ENCODE measurements at places on chromosomes 5 and 9.

DNA sequence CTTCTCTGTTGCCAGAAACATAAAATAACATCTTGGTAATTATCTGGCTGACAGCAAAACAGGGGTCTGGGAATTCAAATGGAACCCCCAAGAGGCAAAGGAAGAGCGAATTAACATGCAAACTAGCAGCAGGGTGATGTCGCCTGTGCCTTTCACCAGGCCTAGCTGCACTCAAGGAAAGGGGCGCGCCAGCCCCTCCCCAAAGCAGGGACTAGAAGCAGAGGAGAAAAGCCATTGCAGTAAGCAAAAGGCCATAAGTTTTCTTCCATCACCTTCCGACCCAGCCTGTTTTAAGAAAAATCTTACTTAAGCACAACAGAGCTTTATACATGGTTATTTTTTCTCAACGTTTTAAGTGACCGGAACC, 539 bp downstream of the POC5 start:
- no peak for DNase-seq
- H3K4me3 ChIP-seq: peak overlapping the region; percentile 99
- peaks cover 15% of the 10 kb centered on the region for H3K27me3 ChIP-seq
- H3K36me3 ChIP-seq: peaks cover 25% of the 10 kb centered on the region
- H3K4me1 ChIP-seq: peaks cover 38% of the 10 kb centered on the region

- H3K4me1 ChIP-seq: no peaks in the 10 kb centered on the region
- no peaks in the 10 kb centered on the region for H3K36me3 ChIP-seq
- no peak overlapping the region for H3K4me3 ChIP-seq
These were observed 221.3 kb upstream of the FTMT start for GRCh38 chr5:121630402-121630801.

GRCh38 chr5:3787604-3788003, 192.0 kb downstream of the IRX1 start:
- H3K4me3 ChIP-seq: no peak overlapping the region
- DNase-seq: no peak
- H3K36me3 ChIP-seq: no peaks in the 10 kb centered on the region
- no peaks in the 10 kb centered on the region for H3K4me1 ChIP-seq
- H3K27ac ChIP-seq: no peak overlapping the region

DNA sequence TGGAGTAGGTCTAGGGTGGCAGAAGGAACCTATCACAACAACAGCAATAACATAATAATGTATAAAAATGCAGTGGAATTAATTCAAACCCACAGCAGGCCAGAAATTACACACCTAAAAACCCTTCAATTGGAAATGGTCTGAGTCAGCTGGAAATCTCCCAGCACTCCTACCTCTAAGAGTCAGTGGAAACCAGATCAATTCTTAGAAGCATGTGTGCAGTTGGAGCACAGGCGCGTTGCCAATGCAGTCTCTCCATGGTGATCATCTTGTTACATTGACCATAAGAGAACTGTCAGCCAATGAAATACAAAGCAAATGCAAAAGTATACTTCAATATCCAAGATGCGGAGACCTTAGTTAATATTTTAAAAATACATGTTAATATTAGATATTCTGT, 15.1 kb upstream of the CSNK1G3 start:
- no peak overlapping the region for H3K4me3 ChIP-seq
- no peaks in the 10 kb centered on the region for H3K36me3 ChIP-seq
- DNase-seq: no peak
- H3K27ac ChIP-seq: no peak overlapping the region

DNA sequence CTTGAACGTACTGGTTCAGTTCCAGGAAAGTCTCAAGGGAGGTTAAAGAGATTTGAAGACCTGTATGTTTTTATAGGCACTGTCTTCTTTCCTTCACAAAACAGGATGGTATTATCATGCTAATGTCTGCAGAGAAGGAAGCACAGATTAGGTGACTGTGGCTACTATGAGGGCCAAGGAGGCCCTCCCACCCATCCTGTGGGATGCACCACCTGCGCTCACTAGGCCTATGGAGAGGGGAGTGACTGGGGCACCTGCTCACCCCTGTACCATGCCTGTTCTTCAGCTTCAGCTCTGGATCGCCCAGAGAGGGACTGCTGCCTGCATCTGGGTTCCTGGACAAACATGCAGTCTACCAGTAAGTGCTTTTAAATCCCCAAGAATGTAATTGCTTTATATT, 469.4 kb downstream of the CCDC171 start:
- no peaks in the 10 kb centered on the region for H3K36me3 ChIP-seq
- no peaks in the 10 kb centered on the region for H3K27me3 ChIP-seq
- H3K4me3 ChIP-seq: no peak overlapping the region
- no peak overlapping the region for H3K27ac ChIP-seq
- H3K4me1 ChIP-seq: no peaks in the 10 kb centered on the region

GRCh38 chr5:138793575-138793974, 40.4 kb downstream of the CTNNA1 start:
- H3K4me3 ChIP-seq: no peak overlapping the region
- no peaks in the 10 kb centered on the region for H3K36me3 ChIP-seq
- peaks cover 58% of the 10 kb centered on the region for H3K27me3 ChIP-seq
- H3K27ac ChIP-seq: no peak overlapping the region
- H3K4me1 ChIP-seq: peaks cover 2% of the 10 kb centered on the region

GRCh38 chr9:36870960-36871359, 163.1 kb downstream of the PAX5 start:
- H3K27ac ChIP-seq: no peak overlapping the region
- DNase-seq: no peak
- peaks cover 43% of the 10 kb centered on the region for H3K27me3 ChIP-seq
- no peaks in the 10 kb centered on the region for H3K4me1 ChIP-seq

- no peak for DNase-seq
- H3K4me3 ChIP-seq: no peak overlapping the region
- H3K36me3 ChIP-seq: no peaks in the 10 kb centered on the region
- H3K4me1 ChIP-seq: no peaks in the 10 kb centered on the region
- no peak overlapping the region for H3K27ac ChIP-seq
- no peaks in the 10 kb centered on the region for H3K27me3 ChIP-seq
These were observed 202.2 kb downstream of the NFIB start for GRCh38 chr9:14111696-14112095.

GRCh38 chr9:83669067-83669466, 38.7 kb downstream of the UBQLN1 start:
- H3K27me3 ChIP-seq: no peaks in the 10 kb centered on the region
- H3K27ac ChIP-seq: no peak overlapping the region
- no peak for DNase-seq
- peaks cover 49% of the 10 kb centered on the region for H3K36me3 ChIP-seq

GRCh38 chr9:116599342-116599884, 87.7 kb upstream of the TRIM32 start:
- no peak overlapping the region for H3K27ac ChIP-seq
- H3K27me3 ChIP-seq: no peaks in the 10 kb centered on the region
- no peak for DNase-seq
- no peaks in the 10 kb centered on the region for H3K4me1 ChIP-seq

DNA sequence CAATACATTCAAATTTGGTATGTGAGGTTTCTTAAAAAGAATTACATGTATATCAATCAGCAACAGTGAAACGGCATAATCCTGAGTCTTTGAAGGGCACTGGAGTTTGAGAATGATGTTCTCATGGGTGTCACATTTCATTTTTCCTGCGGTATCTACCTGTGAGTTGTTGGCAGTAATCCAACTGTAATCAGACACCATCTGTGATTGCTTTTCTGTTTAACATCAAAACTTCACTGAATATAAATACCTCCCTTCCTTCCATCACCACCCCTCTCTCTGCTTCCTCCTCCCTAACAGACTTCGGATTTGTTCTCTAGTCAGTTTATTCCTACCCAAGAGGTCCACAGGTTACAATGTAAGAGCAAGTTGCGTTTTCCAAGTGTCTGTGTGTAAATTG, 275.2 kb upstream of the PCSK5 start:
- H3K27me3 ChIP-seq: peaks cover 4% of the 10 kb centered on the region
- peak overlapping the region; percentile 26 for H3K27ac ChIP-seq
- H3K4me3 ChIP-seq: no peak overlapping the region
- no peaks in the 10 kb centered on the region for H3K36me3 ChIP-seq

DNA sequence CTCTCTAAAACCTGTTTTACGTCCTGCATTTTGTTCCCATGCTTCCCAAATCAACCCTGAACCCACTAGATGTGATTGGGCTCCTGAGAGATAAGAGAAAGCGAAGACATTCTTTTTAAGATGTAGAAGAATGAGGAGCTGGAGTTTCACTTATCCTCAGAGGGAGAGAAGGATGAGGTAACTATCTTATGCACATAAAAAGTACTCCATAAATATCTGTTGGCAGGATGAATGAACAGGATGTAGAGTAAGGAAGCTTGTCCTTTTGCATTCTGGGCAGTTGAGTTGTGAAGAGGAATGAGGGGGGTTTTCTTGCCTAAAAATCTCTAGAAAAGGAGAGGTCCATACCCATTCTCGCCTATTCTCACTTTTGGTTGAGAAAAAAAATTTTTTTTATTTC, 163.2 kb downstream of the UNC13B start:
- no peak overlapping the region for H3K4me3 ChIP-seq
- H3K27ac ChIP-seq: no peak overlapping the region
- no peaks in the 10 kb centered on the region for H3K4me1 ChIP-seq
- H3K36me3 ChIP-seq: no peaks in the 10 kb centered on the region

GRCh38 chr5:15643731-15644130, 143.8 kb downstream of the FBXL7 start:
- H3K27ac ChIP-seq: no peak overlapping the region
- DNase-seq: no peak
- H3K36me3 ChIP-seq: no peaks in the 10 kb centered on the region
- no peaks in the 10 kb centered on the region for H3K4me1 ChIP-seq
- H3K4me3 ChIP-seq: no peak overlapping the region

All from activated naive CD4-positive, alpha-beta T cell treated with anti-CD3 and anti-CD28 coated beads, Interleukin-2, amount 10 ng/mL, durations not matched to agents 7 days and 5 days (primary cell).